Fibroblast of lung (primary cell): ENCODE measurements at places on chromosomes 6 and 20. TPM values are rescaled to one million over a fixed set of nuclear protein-coding genes. Genes with fewer than 3 reads are reported as not detected.
A peak's percentile ranks its signal among the peaks of the same experiment; 100 is the strongest.

The CLVS2 gene
- under 0.01 TPM in 1 of 2 replicates, not detected in the other for total RNA-seq

GRCh38 chr20:37202267-37202943 is 23.1 kb upstream of the MROH8 start:
- no peaks in the 10 kb centered on the region for H3K27me3 ChIP-seq
- H3K36me3 ChIP-seq, result peaks cover 14% of the 10 kb centered on the region
- no peak overlapping the region for H3K4me3 ChIP-seq
- H3K27ac ChIP-seq, result peak overlapping the region; percentile 59

DNA sequence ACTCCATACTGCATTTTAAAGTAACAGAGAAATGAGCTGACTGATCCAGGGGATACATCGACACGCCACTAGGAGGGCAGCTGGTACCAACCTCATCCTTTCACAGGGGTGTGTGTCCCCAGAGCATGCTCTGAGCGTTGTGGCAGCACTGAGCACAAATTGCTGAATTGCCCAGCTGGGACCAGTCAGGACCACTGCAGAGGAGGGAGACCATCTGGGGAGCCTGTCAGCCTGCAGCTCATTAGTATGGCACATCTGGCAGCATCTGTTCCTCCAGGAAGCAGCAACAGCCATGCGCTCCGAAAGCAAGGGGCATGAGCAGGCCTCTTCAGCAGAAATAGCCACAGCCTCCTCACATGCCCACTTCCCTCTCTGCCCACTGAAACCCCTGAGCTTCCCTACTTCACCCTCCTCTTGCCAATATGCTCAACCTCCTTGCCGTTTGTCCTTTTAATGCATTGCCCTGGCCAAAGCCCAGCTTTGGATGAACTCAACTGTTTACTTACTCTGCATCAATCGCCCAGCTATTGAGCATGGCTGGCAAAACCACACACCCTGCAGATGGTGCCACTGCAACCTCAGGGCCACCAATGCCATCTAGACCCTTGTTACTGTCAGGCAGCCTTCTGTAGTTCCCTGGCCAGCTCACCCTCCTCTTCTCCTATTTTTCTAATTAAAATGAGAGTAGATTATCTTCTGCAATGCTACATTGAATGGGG is 77.6 kb upstream of the NEDD9 start:
- H3K36me3 ChIP-seq, result no peaks in the 10 kb centered on the region
- no peak for DNase-seq
- no peaks in the 10 kb centered on the region for H3K27me3 ChIP-seq

- H3K4me1 ChIP-seq, result peaks cover 16% of the 10 kb centered on the region
- H3K27me3 ChIP-seq, result no peaks in the 10 kb centered on the region
- DNase-seq, result peak; percentile 56
These were observed 29.7 kb downstream of the STK35 start for GRCh38 chr20:2131366-2131765.

GRCh38 chr20:13422637-13423036 is 201.6 kb downstream of the ISM1 start:
- no peak overlapping the region for H3K27ac ChIP-seq
- no peak for DNase-seq
- no peak overlapping the region for H3K4me3 ChIP-seq

The TGM2 gene
- total RNA-seq, result 58.6 and 103 TPM in 2 replicates

The ARFGAP1 gene
- 35.2 and 42.9 TPM in 2 replicates for total RNA-seq

The MMP24 gene
- total RNA-seq, result under 0.01 and 0.17 TPM in 2 replicates

- peak overlapping the region; percentile 97 for H3K27ac ChIP-seq
- peaks cover 3% of the 10 kb centered on the region for H3K4me1 ChIP-seq
- peak overlapping the region; percentile 87 for H3K4me3 ChIP-seq
These were observed 18.3 kb downstream of the HIVEP2 start for GRCh38 chr6:142926494-142927270.

- H3K27me3 ChIP-seq, result peaks cover 8% of the 10 kb centered on the region
- no peak for DNase-seq
- no peaks in the 10 kb centered on the region for H3K36me3 ChIP-seq
- H3K4me3 ChIP-seq, result no peak overlapping the region
- H3K4me1 ChIP-seq, result no peaks in the 10 kb centered on the region
These were observed 31.2 kb downstream of the SPDEF start for GRCh38 chr6:34524971-34525370.

GRCh38 chr6:145749632-145750031 is 14.3 kb upstream of the EPM2A start:
- peak; percentile 85 for DNase-seq
- H3K36me3 ChIP-seq, result no peaks in the 10 kb centered on the region
- no peak overlapping the region for H3K27ac ChIP-seq
- H3K4me3 ChIP-seq, result no peak overlapping the region
- H3K4me1 ChIP-seq, result peaks cover 2% of the 10 kb centered on the region

DNA sequence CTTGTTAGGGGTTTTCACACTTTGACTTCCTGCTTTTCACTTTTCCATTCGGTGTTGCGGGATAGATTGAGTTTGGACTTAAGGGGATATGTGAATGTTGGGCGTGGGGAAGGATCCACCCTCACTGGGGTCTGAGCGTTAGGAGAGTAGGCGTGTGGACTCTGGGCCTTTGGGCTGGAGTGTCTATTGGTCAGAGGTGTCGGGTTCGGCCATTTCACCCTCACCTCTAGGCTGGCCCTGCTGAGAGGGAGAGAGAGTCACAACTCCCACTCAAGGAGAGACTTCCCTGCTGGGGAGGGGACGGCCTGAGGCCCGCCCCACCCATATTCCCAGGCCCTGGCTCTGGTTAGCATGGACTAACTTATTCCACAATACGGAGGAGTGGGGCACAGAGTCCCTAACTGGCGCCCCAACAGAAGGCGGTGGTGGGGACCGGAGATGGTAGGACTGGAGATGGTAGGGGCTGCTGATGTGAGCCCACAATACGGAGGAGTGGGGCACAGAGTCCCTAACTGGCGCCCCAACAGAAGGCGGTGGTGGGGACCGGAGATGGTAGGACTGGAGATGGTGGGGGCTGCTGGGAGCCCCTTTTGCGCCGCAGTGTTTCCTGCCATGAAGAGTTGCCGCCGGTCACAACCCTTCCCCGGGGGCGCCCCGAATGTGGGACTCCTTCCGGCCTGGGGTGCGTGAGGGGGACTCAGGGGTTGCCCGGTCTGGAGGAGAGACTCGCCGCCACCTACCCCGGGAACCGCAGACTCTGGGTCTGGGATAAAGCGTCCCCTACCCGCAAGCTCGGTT is 1.4 kb upstream of the PTPRA start:
- peaks cover 7% of the 10 kb centered on the region for H3K4me1 ChIP-seq
- H3K27me3 ChIP-seq, result no peaks in the 10 kb centered on the region
- H3K36me3 ChIP-seq, result peaks cover 1% of the 10 kb centered on the region

DNA sequence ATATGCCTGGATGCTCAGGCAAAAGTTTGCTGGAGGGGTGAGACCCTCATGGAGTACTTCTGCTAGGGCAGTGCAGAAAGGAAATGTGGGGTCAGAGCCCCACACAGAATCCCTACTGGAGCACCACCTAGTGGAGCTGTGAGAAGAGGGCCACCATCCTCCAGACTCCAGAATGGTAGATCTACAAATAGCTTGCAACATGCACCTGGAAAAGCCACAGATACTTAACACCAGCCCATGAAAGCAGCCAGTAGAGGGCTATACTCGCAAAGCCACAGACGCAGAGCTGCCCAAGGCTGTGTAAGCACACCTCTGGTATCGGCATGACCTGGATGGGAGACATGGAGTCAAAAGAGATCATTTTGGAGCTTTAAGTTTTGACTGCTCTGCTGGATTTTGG is 60.7 kb upstream of the GJE1 start:
- no peak overlapping the region for H3K4me3 ChIP-seq
- H3K36me3 ChIP-seq, result no peaks in the 10 kb centered on the region
- no peak for DNase-seq
- H3K27me3 ChIP-seq, result no peaks in the 10 kb centered on the region
- H3K27ac ChIP-seq, result no peak overlapping the region

The PPIL4 gene
- total RNA-seq, result 37.5 and 41.1 TPM in 2 replicates

The PSMF1 gene
- total RNA-seq, result 16.4 and 26.4 TPM in 2 replicates

DNA sequence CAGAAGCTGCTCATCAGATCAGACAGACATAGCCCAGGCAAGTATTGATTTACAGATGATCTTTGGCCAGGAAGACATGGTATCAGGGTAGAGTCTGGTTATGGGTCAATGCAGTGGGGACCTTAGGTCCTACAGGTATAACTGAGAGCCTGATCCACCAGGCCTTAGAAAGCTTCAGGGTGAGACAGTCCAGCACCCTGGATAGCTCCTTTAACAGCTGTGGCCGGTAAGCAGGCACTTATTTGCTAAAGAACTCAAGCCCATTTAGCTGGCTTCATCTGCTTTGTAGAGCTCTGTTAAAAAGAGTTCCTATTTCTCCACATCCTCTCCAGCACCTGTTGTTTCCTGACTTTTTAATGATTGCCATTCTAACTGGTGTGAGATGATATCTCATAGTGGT is 39.6 kb downstream of the ESR1 start:
- H3K4me1 ChIP-seq, result no peaks in the 10 kb centered on the region
- no peaks in the 10 kb centered on the region for H3K27me3 ChIP-seq
- H3K36me3 ChIP-seq, result no peaks in the 10 kb centered on the region
- DNase-seq, result peak; percentile 41

- no peak overlapping the region for H3K27ac ChIP-seq
- no peak for DNase-seq
- no peaks in the 10 kb centered on the region for H3K4me1 ChIP-seq
- H3K36me3 ChIP-seq, result no peaks in the 10 kb centered on the region
These were observed 371.0 kb upstream of the RUNX2 start for GRCh38 chr6:44957156-44957555.

DNA sequence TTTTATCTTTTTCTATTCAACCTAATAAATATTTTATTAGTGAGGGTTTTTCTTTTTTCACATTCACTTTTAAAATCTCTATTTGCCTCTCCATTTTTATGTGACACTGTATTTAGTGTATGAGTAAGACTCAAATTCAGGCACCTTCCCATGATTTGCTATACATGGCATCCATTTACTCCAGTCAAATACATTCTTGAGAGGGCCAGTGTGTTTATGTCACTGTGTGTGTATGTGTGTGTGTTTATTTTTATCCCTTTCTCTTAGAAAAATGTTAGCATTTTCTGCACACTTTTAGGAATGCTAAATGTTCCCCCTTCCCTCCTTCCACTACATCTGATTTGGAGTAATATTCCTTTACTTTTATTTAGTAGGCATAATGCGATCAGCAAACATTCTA is 290.0 kb downstream of the PACRG start:
- H3K4me3 ChIP-seq, result no peak overlapping the region
- no peak for DNase-seq
- H3K36me3 ChIP-seq, result no peaks in the 10 kb centered on the region
- H3K27ac ChIP-seq, result no peak overlapping the region

DNA sequence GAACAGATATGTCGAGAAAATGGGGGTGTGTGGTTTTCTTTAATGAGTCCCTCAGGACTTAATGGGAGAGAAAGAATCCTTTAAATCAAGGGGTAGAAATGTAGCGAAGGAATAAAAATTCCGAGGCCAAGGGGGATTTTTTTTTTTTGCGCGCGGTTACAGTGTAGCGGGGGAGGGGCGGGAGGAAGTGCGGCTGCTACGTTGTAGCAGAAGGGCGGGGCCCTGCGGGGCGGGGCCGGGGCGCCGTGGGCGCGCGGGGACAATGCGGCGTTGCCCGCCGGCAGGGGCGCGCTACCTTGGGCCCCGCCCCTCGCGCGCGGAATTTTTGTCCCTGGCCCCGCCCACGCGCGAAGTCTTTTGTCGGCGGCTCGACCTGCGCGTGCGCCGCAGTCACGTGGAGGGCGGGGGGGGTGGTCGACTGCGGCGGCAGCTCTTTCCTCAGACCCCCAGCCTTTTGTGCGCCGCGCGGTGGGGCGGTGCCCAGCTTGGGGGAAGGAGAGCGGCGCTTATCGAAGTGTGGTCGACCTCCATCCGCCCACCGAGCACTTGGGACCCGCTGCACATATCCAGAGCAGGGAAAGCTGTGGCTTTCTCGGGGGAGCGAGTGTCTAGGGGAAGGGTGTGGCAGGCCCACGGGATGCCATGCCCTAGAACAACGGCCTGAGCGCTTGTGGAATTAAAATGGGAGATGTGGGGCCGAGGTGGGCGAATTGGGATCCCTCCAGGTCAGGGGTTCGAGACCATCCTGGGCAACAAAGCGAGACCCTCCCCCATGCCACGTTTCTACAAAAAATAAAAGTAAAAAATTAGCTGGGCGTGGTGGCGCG is 1.3 kb downstream of the TUBB start:
- H3K4me1 ChIP-seq, result peaks cover 16% of the 10 kb centered on the region
- peak overlapping the region; percentile 94 for H3K27ac ChIP-seq
- peaks cover 14% of the 10 kb centered on the region for H3K36me3 ChIP-seq

The CGA gene
- not detected in 2 replicates for total RNA-seq

GRCh38 chr6:127464881-127465459 is 5.8 kb upstream of the KIAA0408 start:
- no peak overlapping the region for H3K4me3 ChIP-seq
- no peak overlapping the region for H3K27ac ChIP-seq
- no peaks in the 10 kb centered on the region for H3K36me3 ChIP-seq
- peak; percentile 68 for DNase-seq
- peaks cover 7% of the 10 kb centered on the region for H3K4me1 ChIP-seq
- no peaks in the 10 kb centered on the region for H3K27me3 ChIP-seq

DNA sequence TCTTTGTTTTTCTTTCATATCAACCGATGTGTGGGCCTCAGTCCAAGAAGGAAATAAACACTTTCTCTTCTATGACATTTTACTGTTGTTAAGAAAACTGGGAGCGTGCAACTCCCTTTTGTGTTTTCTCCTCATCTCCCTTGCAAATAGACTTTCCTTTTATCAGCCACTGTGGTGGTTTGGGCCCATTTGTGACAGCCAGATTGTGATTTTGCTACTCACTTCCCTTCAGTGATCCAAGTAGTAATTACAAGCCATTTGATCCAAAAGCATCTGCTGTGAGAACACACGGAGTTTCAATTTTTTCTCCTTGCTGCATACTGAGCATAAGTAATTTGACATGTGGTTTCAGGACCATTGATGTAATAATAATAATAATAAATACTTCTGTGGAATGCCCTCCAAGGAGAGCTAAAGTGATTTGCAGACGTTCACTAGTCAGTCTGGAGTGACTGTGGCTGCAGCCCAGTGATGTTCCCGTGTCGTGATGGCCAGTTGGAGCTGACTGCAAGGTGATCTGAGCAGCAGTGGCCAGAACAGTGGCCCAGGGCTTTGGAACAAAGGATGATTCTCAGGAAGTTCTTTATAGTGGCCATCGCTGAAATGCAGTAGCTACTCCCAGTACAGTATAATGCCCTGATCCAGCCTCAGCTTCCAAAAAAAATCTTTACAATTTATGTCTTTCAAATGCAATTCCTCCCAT is 91.9 kb upstream of the CLDN20 start:
- DNase-seq, result peak; percentile 84
- H3K36me3 ChIP-seq, result no peaks in the 10 kb centered on the region
- peak overlapping the region; percentile 73 for H3K27ac ChIP-seq

The FILIP1 gene
- 0.33 and 0.77 TPM in 2 replicates for total RNA-seq

GRCh38 chr20:47818466-47818865 is 33.2 kb upstream of the SULF2 start:
- H3K27me3 ChIP-seq, result no peaks in the 10 kb centered on the region
- H3K4me3 ChIP-seq, result no peak overlapping the region
- no peaks in the 10 kb centered on the region for H3K4me1 ChIP-seq

- no peak overlapping the region for H3K27ac ChIP-seq
- H3K36me3 ChIP-seq, result no peaks in the 10 kb centered on the region
- peaks cover 2% of the 10 kb centered on the region for H3K4me1 ChIP-seq
- no peaks in the 10 kb centered on the region for H3K27me3 ChIP-seq
- DNase-seq, result peak; percentile 51
- no peak overlapping the region for H3K4me3 ChIP-seq
These were observed 131.0 kb upstream of the IFNGR1 start for GRCh38 chr6:137349856-137350830.

The FGD2 gene
- total RNA-seq, result not detected in 2 replicates

The OOEP gene
- total RNA-seq, result 0.17 TPM in 1 of 2 replicates, not detected in the other
